Activated CD4-positive, alpha-beta memory T cell treated with anti-CD3 and anti-CD28 coated beads for 36 hours (primary cell): ENCODE measurements at places on chromosomes 5 and 9. TPM values are rescaled to one million over a fixed set of nuclear protein-coding genes. Genes with fewer than 3 reads are reported as not detected.

- H3K4me3 ChIP-seq = no peak overlapping the region
- H3K27ac ChIP-seq = no peak overlapping the region
- no peaks in the 10 kb centered on the region for H3K27me3 ChIP-seq
- H3K4me1 ChIP-seq = no peaks in the 10 kb centered on the region
Observed at GRCh38 chr9:107502464-107502863, 12.9 kb upstream of the KLF4 start.

PCDHB11 gene
- not detected for total RNA-seq

CCDC180 gene
- total RNA-seq = 2.3 TPM

RETREG1 gene
- 10.1 TPM for total RNA-seq

DNA sequence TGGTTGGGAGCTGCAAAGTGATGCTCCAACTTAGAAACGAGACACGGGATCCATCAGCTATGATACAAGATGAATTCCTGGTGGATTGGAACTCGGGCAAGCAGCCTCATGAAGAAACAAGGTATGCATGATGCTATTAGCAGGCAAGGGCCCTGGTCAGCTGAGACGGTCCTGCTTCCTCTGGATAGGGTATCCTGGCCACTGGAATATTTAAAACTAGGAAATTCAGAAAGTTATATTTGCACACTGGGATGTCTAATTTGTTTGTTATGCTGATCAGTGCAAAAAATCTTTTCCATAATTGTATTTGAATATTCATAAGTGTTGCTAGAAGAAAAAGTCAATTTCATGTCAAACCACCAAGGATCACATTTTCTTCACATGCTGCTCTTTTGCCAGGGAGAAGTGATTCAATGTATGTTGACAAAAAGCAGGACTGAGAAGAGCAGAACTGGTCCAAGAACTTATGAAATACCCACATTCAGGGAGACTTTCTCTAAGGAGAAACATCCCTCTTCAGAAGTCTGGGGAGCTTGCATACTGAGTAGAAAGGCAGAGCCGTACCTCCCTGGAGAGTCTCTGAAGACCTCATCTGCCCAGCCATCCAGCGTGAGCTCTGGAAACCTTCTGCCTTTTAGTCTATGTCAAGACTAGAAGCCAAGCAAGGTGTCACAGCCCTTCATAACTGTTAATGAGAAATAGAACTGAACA is 6.7 kb upstream of the NXNL2 start:
- no peak overlapping the region for H3K4me3 ChIP-seq
- H3K36me3 ChIP-seq = no peaks in the 10 kb centered on the region
- peaks cover 2% of the 10 kb centered on the region for H3K4me1 ChIP-seq
- H3K27ac ChIP-seq = no peak overlapping the region
- H3K27me3 ChIP-seq = peaks cover 27% of the 10 kb centered on the region

LCN2 gene
- total RNA-seq = not detected

DNA sequence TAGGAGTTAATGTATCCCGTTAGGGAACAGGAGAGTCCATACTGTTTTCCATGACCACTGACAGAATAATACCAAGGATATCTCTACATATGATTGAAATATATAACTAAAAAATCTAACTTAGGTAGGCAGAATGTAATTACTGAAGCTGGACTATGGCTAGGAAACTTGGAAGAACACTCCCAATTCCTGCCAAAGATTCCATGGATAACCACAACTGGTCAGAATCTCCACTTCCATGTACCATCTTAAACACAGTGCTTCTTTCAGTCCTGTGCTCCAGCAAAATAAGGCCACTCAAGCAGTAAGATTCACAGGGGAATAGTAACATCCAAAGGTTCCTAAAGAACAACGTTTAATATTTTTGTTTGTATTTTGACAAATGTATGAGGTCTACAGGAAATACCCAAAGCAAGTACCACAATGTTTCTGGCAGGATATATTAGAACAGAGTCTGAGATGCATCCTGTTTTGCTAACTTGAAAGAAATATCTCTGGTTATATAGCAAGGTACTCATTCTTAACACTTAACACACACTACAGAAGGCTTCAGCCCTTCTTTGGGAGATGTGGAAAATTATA is 295.0 kb downstream of the ADAMTS6 start:
- peaks cover 6% of the 10 kb centered on the region for H3K27me3 ChIP-seq
- H3K4me3 ChIP-seq = no peak overlapping the region
- H3K4me1 ChIP-seq = peaks cover 15% of the 10 kb centered on the region
- DNase-seq = no peak
- H3K27ac ChIP-seq = no peak overlapping the region

DNA sequence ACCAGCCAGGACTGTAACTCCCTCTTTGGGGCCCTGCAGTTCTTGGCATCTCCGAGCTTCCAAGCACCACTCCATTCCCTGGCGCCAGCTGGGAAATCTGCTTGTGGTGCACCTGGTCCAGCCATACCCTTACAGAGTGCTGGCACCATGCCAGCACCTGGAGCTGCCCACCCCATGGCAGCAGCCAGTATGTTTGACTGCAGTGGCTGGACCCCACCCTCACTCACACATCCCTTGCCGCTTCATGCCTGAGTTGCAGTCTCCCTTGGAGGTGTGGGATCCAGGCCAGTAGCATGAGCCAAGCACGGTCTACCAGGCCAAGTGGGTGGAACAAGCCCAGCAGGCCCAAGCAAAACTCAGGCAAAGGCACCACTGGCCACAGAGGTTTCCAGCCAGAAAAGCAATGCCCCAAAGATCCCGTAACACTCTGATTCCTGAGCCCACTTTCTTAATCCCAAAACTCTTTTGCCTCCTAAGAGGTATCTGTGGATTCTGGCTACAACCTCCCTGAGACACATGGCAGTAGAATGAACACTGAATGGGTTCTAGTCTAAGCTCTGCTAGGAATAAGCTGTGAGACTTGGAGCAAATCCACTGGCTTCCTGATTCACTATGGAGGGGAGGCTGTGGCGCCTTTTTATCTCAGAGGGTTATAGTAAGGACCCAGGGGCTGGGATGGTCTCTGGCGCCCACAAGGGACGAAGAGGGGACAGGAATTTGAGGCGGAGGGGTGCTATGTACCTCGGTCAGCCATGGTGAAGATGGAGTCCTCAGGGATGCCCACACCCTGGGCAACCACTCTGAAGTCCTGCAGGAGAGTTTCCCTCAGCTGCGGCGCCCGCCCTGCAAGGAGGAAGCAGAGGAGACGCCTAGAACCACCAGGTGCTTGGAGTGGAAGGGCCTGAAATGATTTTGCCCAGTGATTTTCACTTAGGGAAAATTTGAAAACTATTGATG is 5.6 kb downstream of the AMBP start:
- H3K4me3 ChIP-seq = no peak overlapping the region
- no peaks in the 10 kb centered on the region for H3K36me3 ChIP-seq
- no peak for DNase-seq
- no peaks in the 10 kb centered on the region for H3K4me1 ChIP-seq

- peaks cover 7% of the 10 kb centered on the region for H3K4me1 ChIP-seq
- no peak overlapping the region for H3K27ac ChIP-seq
- no peaks in the 10 kb centered on the region for H3K27me3 ChIP-seq
- DNase-seq = no peak
- H3K4me3 ChIP-seq = no peak overlapping the region
Observed at GRCh38 chr5:33457126-33457525, 16.4 kb downstream of the TARS1 start.

HDHD3 gene
- 17.2 TPM for total RNA-seq

DNA sequence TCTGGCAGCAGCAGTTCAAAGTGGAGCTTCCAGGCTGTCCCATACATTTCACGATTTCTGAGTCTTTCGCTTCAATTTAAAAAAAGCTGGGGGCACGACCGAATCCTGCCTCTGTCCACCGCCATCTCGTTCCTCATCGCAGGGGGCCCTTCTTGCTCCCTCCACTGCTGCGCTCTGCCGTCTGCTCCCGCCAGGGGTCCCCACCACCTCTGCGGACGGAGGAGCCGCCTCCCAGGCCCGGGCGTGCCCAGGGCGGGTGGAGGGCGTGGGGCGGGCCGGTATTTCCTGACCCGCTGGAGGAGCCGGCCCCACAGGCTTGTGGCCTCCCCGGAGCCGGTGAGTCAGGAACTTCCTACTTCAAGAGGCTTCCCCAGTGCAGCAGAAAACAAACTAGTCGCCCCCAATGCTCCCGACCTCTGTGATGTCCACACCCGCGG is 50.4 kb downstream of the USP20 start:
- peak overlapping the region; percentile 97 for H3K27ac ChIP-seq
- H3K4me3 ChIP-seq = peak overlapping the region; percentile 93
- H3K27me3 ChIP-seq = no peaks in the 10 kb centered on the region
- H3K4me1 ChIP-seq = peaks cover 51% of the 10 kb centered on the region
- peaks cover 33% of the 10 kb centered on the region for H3K36me3 ChIP-seq

IQGAP2 gene
- 92.7 TPM for total RNA-seq

DNA sequence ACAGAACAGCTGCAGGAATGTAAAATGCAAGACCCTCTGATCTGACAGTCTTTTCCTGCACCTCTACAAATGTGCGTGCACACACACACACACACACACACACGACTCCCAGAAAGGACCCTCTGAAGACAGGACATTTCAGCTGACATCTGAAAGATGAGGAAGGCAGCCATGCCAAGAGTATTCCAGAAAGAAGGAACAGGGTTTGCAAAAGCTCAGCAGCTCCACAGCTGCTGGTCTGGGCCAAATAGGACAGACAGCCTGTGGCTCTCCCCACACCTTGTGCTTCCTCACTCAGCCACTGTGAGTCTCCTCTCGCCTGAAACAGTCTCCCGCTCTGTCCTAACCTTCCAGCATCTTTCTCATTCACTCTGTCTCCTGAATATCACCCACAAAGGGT is 189.0 kb downstream of the PALM2AKAP2 start:
- no peaks in the 10 kb centered on the region for H3K36me3 ChIP-seq
- H3K4me1 ChIP-seq = peaks cover 60% of the 10 kb centered on the region
- H3K27me3 ChIP-seq = no peaks in the 10 kb centered on the region
- H3K4me3 ChIP-seq = no peak overlapping the region

- H3K27me3 ChIP-seq = no peaks in the 10 kb centered on the region
- no peak overlapping the region for H3K27ac ChIP-seq
- H3K36me3 ChIP-seq = no peaks in the 10 kb centered on the region
- no peak overlapping the region for H3K4me3 ChIP-seq
- no peaks in the 10 kb centered on the region for H3K4me1 ChIP-seq
Observed at GRCh38 chr5:167999182-167999581, 292.3 kb upstream of the WWC1 start.

DNA sequence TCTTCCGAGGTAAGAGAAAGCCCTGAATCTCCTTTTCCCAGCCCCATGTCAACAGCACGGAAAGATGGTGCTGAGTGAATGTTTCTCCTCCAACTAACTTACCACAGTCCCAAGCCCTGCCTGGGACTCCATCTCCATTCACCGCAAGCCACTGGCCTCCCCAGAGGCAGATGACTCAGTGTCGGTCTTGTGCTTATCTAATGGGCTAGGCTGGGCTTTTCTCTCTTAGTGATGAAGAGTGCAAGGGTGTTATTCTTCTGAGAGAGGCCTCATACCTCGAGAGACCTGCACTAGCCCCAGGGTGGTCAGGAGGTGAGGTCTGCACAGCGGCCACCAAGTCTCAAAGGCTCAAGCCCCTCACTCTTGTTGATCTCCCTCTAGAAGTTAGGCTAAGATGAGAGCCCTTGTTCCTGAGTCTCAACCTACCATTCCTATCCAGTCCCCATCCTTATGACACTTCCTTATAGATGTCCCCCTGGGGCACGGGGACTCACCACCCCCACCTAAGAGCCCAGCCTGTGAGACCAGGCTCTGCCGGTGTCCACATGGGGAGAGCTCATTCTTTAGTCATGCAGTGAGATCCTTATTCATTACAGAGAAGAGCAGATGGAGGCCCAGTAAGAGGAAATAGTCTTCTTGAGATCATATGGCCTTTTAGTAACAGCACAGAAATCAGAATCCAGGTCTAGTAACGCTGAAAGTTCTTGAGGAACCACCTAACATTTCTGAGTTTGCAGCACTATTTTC is 127.0 kb downstream of the SAXO1 start:
- H3K36me3 ChIP-seq = no peaks in the 10 kb centered on the region
- no peaks in the 10 kb centered on the region for H3K4me1 ChIP-seq
- H3K27ac ChIP-seq = no peak overlapping the region
- H3K27me3 ChIP-seq = peaks cover 1% of the 10 kb centered on the region
- H3K4me3 ChIP-seq = no peak overlapping the region
- no peak for DNase-seq

- no peaks in the 10 kb centered on the region for H3K36me3 ChIP-seq
- no peak overlapping the region for H3K4me3 ChIP-seq
- no peak for DNase-seq
- peaks cover 35% of the 10 kb centered on the region for H3K27me3 ChIP-seq
- H3K27ac ChIP-seq = no peak overlapping the region
- H3K4me1 ChIP-seq = peaks cover 18% of the 10 kb centered on the region
Observed at GRCh38 chr9:122124048-122124447, 30.9 kb upstream of the TTLL11 start.

GRCh38 chr9:117205806-117206205 is 209.1 kb downstream of the ASTN2 start:
- H3K4me1 ChIP-seq = no peaks in the 10 kb centered on the region
- DNase-seq = no peak
- no peak overlapping the region for H3K27ac ChIP-seq
- no peak overlapping the region for H3K4me3 ChIP-seq
- H3K36me3 ChIP-seq = no peaks in the 10 kb centered on the region
